ENCODE measurements at places on chromosomes 3 and 15. TPM values are rescaled to one million over a fixed set of nuclear protein-coding genes. Genes with fewer than 3 reads are reported as not detected.
A peak's percentile ranks its signal among the peaks of the same experiment; 100 is the strongest.

DNA sequence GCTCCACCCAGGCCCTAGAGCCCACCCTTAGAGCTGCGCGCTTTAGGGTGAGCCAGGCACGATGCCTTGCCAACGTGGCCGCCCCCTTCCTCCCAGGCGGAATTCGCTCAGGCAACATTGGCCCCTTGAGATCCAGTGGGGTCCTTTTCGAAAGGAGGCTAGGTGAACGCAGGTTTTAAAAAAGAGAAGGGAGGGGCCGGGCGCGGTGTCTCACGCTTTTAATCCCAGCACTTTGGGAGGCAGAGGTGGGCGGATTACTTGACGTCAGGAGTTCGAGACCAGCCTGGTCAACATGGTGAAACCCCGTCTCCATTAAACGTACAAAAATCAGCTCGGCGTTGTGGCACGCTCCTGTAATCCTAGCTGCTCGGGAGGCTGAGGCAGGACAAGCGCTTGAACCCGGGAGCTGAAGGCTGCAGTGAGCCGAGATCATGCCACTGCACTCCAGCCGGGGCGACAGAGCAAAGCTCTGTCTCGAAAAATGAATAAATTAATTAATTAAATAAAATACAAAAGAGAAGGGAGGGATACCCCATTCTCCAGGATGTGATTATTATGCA, 984 bp upstream of the RPP25 start:
- no peak for DNase-seq
- H3K4me3 ChIP-seq, result peak overlapping the region; percentile 86
- H3K36me3 ChIP-seq, result no peaks in the 10 kb centered on the region
- H3K27ac ChIP-seq, result peak overlapping the region; percentile 90
- H3K4me1 ChIP-seq, result peaks cover 4% of the 10 kb centered on the region
- H3K27me3 ChIP-seq, result no peaks in the 10 kb centered on the region

- no peak for DNase-seq
- no peaks in the 10 kb centered on the region for H3K36me3 ChIP-seq
- H3K27me3 ChIP-seq, result no peaks in the 10 kb centered on the region
- H3K4me1 ChIP-seq, result no peaks in the 10 kb centered on the region
Observed at GRCh38 chr3:143241481-143241951, 121.9 kb downstream of the CHST2 start.

DNA sequence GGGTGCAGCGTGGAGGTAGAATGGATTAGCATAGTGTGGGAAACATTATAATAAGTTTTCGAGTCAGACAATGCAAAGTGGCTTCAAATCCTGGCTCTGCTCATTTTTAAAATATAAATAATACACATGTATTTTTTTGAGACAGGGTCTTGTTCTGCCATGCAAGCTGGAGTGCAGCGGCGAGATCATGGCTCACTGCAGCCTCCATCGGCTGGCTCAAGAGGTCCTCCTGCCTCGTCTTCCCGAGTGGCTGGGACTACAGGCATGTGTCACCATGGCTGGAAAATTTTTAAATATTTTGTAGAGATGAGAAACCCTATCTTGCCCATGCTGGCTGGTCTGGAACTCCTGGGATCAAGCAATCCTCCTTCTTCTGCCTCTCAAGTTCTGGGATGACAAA, 194.9 kb downstream of the ROBO1 start:
- no peak overlapping the region for H3K27ac ChIP-seq
- H3K4me3 ChIP-seq, result no peak overlapping the region
- no peak for DNase-seq
- no peaks in the 10 kb centered on the region for H3K4me1 ChIP-seq

- no peaks in the 10 kb centered on the region for H3K36me3 ChIP-seq
- H3K27me3 ChIP-seq, result no peaks in the 10 kb centered on the region
- no peak overlapping the region for H3K4me3 ChIP-seq
Observed at GRCh38 chr3:11167590-11167989, 13.3 kb downstream of the HRH1 start.

- peak overlapping the region; percentile 98 for H3K27ac ChIP-seq
- H3K27me3 ChIP-seq, result no peaks in the 10 kb centered on the region
- H3K36me3 ChIP-seq, result no peaks in the 10 kb centered on the region
- H3K4me3 ChIP-seq, result peak overlapping the region; percentile 96
Observed at GRCh38 chr15:30992249-30992864, 929 bp upstream of the MTMR10 start.

- no peak overlapping the region for H3K4me3 ChIP-seq
- no peaks in the 10 kb centered on the region for H3K4me1 ChIP-seq
- H3K27me3 ChIP-seq, result no peaks in the 10 kb centered on the region
- DNase-seq, result no peak
- H3K27ac ChIP-seq, result no peak overlapping the region
Observed at GRCh38 chr15:95853350-95853749, 477.1 kb upstream of the NR2F2 start.

GRCh38 chr15:87755226-87755625, 501.3 kb downstream of the NTRK3 start:
- no peaks in the 10 kb centered on the region for H3K4me1 ChIP-seq
- H3K27ac ChIP-seq, result no peak overlapping the region
- H3K4me3 ChIP-seq, result no peak overlapping the region
- H3K27me3 ChIP-seq, result no peaks in the 10 kb centered on the region
- DNase-seq, result no peak
- no peaks in the 10 kb centered on the region for H3K36me3 ChIP-seq

GRCh38 chr3:179957264-179957845, 79.4 kb downstream of the PEX5L start:
- no peaks in the 10 kb centered on the region for H3K27me3 ChIP-seq
- no peaks in the 10 kb centered on the region for H3K36me3 ChIP-seq
- no peak overlapping the region for H3K4me3 ChIP-seq
- H3K27ac ChIP-seq, result no peak overlapping the region
- no peaks in the 10 kb centered on the region for H3K4me1 ChIP-seq

DNA sequence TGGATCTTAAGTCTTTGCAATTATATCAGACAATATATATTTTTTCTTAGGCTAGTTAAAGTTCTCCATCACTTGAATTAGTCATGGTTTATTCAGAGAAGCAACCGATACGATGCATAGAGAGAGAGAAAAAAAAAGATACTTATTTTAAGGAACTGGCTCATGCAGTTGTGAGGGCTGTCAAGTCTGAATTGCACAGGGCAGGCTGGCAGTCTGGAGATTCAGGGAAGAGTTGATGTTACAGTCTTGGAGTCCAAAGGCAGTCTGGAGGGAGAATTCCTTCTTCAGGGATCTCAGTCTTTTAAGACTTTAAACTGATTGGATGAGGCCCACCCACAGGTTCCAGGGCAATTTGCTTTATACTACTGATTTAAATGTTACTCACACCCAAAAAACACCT, 412.6 kb downstream of the IL5RA start:
- no peak overlapping the region for H3K4me3 ChIP-seq
- no peak overlapping the region for H3K27ac ChIP-seq
- H3K36me3 ChIP-seq, result no peaks in the 10 kb centered on the region
- DNase-seq, result no peak
- no peaks in the 10 kb centered on the region for H3K27me3 ChIP-seq
- H3K4me1 ChIP-seq, result no peaks in the 10 kb centered on the region

DNA sequence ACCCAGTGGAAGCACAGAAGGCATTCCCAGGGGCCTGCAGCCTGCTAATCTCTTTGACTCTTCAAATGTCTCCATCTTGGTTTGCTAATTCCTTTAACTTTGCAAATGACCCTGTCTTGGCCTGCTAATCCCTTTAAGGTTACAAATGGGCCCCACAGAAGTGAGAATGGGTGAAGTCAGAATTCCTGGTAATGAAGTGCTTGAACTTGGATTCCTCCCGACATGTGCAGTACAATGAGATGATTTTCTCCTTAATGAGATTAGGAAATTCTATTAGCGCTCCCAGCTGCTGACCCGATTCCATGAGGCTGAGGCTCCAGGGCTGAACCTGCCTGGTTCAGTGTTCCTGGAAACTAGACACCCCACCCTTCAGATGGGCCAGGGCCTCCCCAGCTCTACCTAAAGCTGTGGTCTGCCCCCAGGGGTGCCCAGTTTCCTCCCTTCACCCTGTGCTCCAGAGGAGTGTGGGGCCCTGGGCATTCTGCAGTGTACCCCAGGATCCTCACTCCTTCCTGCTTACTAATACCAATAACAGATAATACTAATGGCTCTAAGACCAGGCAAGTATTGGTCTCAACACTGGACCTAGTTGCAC, 47.4 kb downstream of the SCN5A start:
- DNase-seq, result no peak
- no peaks in the 10 kb centered on the region for H3K36me3 ChIP-seq
- H3K4me3 ChIP-seq, result no peak overlapping the region
- H3K4me1 ChIP-seq, result no peaks in the 10 kb centered on the region
- no peak overlapping the region for H3K27ac ChIP-seq

- H3K27ac ChIP-seq, result no peak overlapping the region
- no peaks in the 10 kb centered on the region for H3K36me3 ChIP-seq
Observed at GRCh38 chr3:126130981-126131745, 47.2 kb upstream of the SLC41A3 start.

- no peak for DNase-seq
- no peak overlapping the region for H3K4me3 ChIP-seq
- H3K27me3 ChIP-seq, result no peaks in the 10 kb centered on the region
- no peak overlapping the region for H3K27ac ChIP-seq
- no peaks in the 10 kb centered on the region for H3K4me1 ChIP-seq
Observed at GRCh38 chr15:40830884-40831283, 2.4 kb upstream of the PPP1R14D start.

DNA sequence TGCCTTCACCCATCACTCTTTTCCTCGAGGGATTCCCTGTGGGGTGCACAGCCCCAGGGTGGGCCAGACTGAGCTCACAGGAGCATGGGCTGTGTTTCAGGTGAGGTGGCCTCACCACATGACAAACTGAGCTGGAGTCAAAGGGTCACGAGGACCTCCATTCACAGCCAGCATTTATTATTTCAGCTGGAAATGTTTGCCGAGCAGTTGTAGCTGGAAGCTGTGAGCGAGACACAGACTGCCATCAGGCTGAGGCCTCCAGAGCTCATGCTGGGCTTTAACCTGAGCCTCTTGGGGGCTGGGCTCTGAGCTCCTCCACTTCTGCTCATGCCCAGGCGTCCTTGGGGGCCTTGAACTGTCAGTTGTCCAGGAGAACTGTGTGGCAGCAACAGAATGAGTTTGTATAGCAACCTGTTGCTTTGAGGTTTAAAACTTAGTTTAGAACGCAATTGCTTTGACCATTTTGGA, 57.5 kb downstream of the FLNB start:
- DNase-seq, result no peak
- H3K4me1 ChIP-seq, result no peaks in the 10 kb centered on the region
- no peaks in the 10 kb centered on the region for H3K36me3 ChIP-seq
- no peak overlapping the region for H3K4me3 ChIP-seq
- H3K27ac ChIP-seq, result peak overlapping the region; percentile 40
- no peaks in the 10 kb centered on the region for H3K27me3 ChIP-seq

DNA sequence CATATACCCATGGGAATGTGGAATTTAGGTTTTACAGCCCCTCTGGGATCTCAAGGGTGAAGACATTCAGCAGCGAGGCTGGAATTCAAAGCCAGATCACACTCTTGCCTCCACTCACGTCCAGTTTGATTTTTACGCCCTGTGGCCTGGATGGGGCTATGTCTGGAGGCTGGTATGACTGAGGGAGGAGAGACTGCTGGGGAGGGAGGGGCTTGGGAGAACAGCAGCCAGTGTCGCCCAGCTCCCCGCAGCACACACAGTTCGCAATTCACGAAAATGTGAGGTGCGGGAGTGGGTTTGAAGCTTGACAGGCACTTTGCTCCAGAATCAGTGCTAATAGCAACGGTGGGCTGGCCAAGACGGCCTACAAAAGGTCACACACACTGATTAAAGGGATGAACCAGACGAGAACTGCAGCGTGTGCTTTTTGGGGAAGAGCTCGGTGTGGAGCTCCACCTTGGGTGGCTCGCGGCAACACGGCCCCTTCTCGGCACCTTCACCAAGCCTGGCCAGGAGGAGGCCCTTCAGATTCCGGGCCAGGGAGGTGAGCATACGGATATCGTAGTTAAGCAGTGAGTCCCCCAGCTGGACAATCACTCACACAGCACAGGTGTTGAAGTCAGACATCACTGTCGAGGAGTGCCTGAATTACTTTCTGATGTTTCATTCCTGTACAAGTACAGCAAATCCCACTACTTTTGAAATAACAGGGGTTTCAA, 16.4 kb downstream of the EHD4 start:
- H3K36me3 ChIP-seq, result no peaks in the 10 kb centered on the region
- peak overlapping the region; percentile 28 for H3K27ac ChIP-seq
- no peaks in the 10 kb centered on the region for H3K27me3 ChIP-seq
- peak overlapping the region; percentile 39 for H3K4me3 ChIP-seq
- H3K4me1 ChIP-seq, result no peaks in the 10 kb centered on the region
- no peak for DNase-seq

- no peak overlapping the region for H3K4me3 ChIP-seq
- DNase-seq, result no peak
- H3K27me3 ChIP-seq, result no peaks in the 10 kb centered on the region
- no peaks in the 10 kb centered on the region for H3K4me1 ChIP-seq
- H3K36me3 ChIP-seq, result no peaks in the 10 kb centered on the region
- H3K27ac ChIP-seq, result no peak overlapping the region
Observed at GRCh38 chr3:31462050-31462569, 70.6 kb upstream of the STT3B start.

- peaks cover under 1% of the 10 kb centered on the region for H3K4me1 ChIP-seq
- H3K36me3 ChIP-seq, result no peaks in the 10 kb centered on the region
- no peaks in the 10 kb centered on the region for H3K27me3 ChIP-seq
- peak overlapping the region; percentile 67 for H3K4me3 ChIP-seq
- DNase-seq, result no peak
- H3K27ac ChIP-seq, result no peak overlapping the region
Observed at GRCh38 chr3:9135930-9136525, 113.4 kb downstream of the SRGAP3 start.

GRCh38 chr3:151120409-151120808, 34.9 kb downstream of the MED12L start:
- no peaks in the 10 kb centered on the region for H3K4me1 ChIP-seq
- H3K36me3 ChIP-seq, result no peaks in the 10 kb centered on the region
- no peaks in the 10 kb centered on the region for H3K27me3 ChIP-seq
- H3K4me3 ChIP-seq, result no peak overlapping the region
- no peak for DNase-seq

DNA sequence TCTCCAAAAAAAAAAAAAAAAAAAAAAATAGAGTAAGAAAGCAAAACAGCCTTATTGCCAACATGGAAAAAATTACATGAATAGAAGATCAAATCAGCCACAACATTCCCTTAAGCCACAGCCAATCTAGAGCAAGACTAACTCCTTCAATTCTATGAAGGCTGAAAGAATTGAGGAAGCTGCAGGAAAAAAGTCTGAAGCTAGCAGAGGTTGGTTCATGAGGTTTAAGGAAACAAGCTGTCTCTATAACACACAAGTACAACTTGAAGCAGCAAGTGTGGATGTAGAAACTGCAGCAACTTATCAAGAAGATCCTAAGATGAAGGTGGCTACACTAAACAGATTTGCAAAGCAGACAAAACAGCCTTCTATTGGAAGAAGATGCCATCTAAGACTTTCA, 9.3 kb downstream of the PARL start:
- no peaks in the 10 kb centered on the region for H3K36me3 ChIP-seq
- H3K27ac ChIP-seq, result no peak overlapping the region
- no peak overlapping the region for H3K4me3 ChIP-seq
- peaks cover 2% of the 10 kb centered on the region for H3K4me1 ChIP-seq
- H3K27me3 ChIP-seq, result no peaks in the 10 kb centered on the region

- H3K4me3 ChIP-seq, result no peak overlapping the region
- DNase-seq, result no peak
- no peaks in the 10 kb centered on the region for H3K4me1 ChIP-seq
Observed at GRCh38 chr15:37007301-37007700, 93.0 kb downstream of the MEIS2 start.

- H3K36me3 ChIP-seq, result no peaks in the 10 kb centered on the region
- no peaks in the 10 kb centered on the region for H3K27me3 ChIP-seq
- no peak for DNase-seq
- H3K4me3 ChIP-seq, result no peak overlapping the region
- no peak overlapping the region for H3K27ac ChIP-seq
- no peaks in the 10 kb centered on the region for H3K4me1 ChIP-seq
Observed at GRCh38 chr15:43900996-43901395, 74.2 kb downstream of the WDR76 start.

The MUSTN1 gene
- total RNA-seq, result 5.9 TPM

The RPL15 gene
- total RNA-seq, result 2,644 TPM

The SGO1 gene
- not detected for total RNA-seq

The SPESP1 gene
- 6.1 TPM for total RNA-seq

The CLDND1 gene
- 121 TPM for total RNA-seq

The IL1RAP gene
- total RNA-seq, result 11.8 TPM

The PPP1R14D gene
- total RNA-seq, result not detected

The CPN2 gene
- total RNA-seq, result not detected
